ENCODE measurements at places on chromosomes 16 and 17.

DNA sequence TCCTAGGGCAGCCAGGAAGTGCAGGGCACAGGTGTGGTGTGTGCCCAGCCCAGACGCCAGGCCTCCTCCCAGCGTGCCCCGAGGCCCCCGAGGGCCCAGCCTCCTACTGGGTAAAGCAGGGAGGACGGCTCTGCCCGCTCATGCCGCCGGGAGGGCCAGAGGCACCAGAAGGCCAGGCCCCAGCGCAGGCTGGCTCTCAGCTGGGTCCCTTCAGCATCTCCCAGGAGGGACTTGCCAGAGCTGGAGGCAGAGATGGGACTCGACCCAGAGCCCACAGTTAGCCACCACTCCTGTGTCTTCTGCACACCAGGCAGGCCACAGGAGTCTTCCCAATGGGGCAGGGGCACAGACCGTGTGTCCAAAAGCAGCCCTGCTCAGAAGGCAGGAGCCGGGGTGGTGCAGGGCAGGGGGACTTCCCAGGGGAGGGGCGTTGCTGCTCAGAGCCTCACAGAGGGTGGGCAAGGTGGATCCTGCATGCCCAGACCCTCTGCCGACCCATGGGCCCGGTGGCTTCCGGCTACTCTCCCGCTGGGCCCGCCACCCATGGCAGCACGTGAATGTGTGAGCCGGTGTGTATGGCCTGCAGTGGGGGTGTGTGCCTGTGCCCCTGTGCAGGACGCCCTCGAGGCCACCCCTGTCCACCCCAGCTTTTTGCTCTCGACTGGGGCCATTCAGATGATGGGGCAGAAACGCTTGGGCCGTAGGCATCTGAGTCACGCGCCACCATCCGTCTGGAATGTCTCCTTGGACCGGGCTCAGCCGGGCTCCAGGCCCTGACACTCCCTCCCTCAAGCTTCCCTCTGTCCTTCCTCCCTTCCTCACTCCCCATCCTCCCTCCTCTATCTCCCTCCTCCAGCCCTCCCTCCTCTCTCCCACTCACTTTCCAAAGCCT, 5.7 kb upstream of the ZNF469 start:
- DNase-seq, result no peak

DNA sequence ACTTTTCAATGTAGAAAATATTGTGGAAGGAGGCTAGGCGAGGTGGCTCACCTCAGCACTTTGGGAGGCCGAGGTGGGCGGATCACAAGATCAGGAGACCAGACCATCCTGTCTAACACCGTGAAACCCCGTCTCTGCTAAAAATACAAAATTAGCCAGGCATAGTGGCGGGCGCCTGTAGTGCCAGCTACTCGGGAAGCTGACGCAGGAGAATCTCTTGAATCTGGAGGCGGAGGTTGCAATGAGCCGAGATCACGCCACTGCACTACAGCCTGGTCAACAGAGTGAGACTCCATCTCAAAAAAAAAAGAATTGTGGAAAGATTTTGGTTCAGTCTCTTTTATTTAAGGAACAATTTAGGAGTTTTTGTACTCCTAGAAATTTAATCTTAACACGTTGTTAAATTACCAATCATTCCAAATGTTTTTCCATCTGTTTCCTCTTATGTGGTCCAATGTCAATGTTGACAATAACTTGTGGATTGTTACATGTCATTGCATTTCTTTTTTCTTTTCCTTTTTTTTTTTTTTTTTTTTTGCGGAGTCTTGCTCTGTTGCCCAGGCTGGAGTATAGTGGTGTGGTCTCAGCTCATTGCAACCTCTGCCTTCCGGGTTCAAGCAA, 124.6 kb upstream of the HAS3 start:
- DNase-seq, result no peak

DNA sequence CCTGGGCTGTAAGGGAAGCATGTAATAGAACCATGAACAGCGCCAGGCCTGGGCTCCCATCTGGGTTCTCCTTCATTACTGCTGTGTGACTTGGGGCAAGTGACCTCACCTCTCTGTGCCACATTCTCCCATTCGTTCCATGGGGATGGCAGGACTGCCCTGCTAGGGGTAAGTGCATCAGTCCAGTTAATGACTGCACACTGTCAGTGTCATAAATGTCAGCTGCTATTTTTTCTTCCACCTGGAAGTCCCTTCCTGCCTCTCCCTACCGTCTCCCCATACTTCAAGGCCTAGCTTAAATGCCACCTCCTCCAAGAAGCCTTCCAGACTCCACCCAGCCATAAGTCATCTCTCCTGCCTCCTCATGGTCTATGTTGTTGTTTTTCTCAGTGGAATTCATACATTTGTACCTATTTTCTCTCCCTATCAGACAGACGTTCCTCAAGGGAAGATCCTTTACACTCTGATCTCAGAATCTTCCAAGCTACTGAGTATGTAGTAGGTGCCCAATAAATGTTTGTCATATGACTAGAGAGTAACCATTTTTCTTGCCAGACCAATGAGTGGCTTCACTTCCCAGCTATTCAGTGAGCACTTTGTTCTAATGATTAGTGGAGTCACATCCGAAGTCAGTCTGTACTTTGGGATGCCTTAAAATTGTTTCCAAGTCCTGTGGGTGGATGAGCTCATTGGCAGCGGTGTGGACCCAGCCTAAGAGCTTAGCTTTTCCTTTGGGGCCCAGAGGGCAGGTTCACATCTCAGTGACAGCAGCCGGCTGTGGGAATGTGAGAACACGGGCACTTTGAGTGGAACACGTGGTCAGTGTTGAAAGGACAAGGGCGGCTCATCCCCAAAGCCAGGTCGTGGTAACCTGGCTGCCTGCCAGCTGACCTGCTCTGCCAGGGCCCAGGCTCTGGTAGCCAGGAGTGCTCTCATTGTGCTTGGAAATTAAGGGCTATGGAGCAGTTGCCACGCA, 147.5 kb upstream of the GSE1 start:
- no peak for DNase-seq

DNA sequence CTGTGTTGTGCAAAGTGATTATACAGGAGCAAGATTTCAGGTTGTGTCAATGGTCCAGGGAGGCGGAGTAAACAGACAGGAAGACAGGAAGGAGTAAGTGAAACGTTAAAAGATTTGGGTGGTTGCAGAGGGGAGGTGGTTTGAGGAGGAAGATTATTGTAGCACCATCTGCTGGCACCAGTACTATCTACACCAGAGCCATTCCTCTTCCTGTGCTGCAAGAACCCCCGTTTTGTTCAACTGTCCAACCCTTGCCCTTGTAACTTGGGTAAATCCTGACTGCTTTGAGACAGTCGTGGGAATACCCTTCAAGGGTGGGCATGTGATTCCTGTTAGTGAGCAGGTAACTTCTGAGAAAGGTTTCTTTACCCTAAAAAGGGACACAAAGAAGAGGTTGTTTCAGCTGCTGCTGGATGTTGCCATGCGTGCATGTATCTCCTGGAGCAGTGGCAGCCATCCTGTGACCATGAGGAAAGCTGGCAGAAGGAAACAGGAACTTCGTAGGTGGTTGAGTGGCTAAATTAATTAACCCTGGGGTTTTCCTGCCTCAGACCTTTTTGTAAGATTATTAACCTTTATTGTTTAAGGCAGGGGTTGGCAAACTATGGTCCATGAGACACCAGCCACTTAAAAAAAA, 124.1 kb downstream of the PRKCA start:
- no peak for DNase-seq

DNA sequence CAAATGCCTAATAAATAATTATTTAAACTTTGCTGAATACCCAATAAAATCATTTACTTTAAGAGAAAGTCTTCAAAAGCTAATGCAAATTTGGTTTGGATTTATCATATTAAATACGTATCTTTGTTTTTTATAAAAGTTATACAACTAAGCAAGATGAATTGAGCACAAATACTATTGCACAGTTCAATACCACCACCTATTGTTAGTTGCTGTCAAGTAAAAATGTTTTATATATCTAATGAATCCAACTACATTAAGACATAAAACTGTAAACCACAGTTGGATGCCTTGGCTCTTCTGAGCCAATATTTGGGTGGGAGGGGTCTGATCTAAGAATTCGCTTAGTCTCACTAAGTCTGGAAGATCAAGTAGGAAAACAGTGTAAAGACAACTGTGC, 7.7 kb downstream of the FBXL20 start:
- DNase-seq, result peak; percentile 21

GRCh38 chr17:64193561-64193960, 63.6 kb upstream of the ERN1 start:
- DNase-seq, result no peak

- no peak for DNase-seq
Observed at GRCh38 chr16:68275611-68276191, 11.4 kb downstream of the SLC7A6 start.

DNA sequence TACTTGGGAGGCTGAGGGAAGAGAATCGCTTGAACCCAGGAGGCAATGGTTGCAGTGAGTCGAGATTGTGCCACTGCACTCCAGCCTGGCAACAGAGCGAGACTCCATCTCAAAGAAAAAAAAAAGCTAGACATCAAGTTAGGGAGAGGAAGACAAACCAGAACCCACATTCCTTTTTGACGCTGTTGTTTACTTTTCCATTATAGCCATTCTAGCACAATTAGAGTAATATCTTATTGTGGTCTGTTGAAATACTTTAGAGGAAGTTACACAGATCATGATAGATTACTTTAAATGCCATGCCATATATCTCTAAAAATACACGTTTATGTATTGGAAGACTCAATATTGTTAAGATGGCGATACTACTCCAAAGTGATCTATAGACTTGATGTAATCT, 16.5 kb upstream of the ABCC1 start:
- no peak for DNase-seq

- DNase-seq, result no peak
Observed at GRCh38 chr17:58335061-58335731, 6.6 kb upstream of the TSPOAP1 start.

- DNase-seq, result no peak
Observed at GRCh38 chr16:49537924-49538459, 164.4 kb downstream of the C16orf78 start.

- DNase-seq, result no peak
Observed at GRCh38 chr17:70286391-70286790, 117.1 kb downstream of the KCNJ2 start.

- no peak for DNase-seq
Observed at GRCh38 chr17:43344685-43345084, 54.1 kb upstream of the ARL4D start.

DNA sequence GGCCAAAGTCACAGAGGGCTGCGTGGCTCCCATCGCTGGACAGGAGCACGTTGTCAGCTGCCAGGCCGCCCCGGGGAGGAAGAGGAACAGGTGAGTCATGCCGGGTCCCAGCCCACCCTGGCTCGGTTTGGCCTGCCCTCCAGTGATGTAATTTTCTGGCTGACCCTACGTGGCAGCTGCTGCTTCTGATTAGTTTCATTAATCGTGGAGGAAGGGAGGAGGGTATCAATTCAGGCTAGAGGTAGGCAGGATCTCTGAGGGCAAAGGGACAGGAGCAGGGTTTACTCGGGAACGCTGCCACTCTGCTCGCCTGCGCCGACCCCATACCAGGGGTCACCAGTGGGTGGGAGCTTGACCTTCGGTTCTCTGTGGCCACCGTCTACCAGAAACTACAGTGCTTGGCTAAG, 11.7 kb upstream of the SPATA32 start:
- no peak for DNase-seq

GRCh38 chr17:49842846-49843245, 5.0 kb downstream of the TAC4 start:
- DNase-seq, result no peak

DNA sequence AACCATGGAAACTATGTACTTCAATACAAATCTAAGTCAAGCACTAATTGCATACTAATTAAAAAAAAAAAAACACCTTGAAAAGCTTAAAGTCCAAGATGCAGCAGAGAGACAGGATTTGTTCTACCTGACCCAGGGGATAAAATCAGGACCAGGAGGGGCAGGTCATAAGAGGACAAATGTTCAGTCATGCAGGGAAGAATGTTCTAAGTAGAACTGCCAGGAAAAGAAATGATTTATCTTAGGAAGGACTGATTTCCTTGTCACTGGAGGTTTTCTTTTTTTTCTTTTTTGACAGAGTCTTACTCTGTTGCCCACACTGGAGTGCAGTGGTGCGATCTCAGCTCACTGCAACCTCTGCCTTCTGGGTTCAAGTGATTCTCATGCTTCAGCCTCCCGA, 9.1 kb upstream of the GHDC start:
- DNase-seq, result no peak

DNA sequence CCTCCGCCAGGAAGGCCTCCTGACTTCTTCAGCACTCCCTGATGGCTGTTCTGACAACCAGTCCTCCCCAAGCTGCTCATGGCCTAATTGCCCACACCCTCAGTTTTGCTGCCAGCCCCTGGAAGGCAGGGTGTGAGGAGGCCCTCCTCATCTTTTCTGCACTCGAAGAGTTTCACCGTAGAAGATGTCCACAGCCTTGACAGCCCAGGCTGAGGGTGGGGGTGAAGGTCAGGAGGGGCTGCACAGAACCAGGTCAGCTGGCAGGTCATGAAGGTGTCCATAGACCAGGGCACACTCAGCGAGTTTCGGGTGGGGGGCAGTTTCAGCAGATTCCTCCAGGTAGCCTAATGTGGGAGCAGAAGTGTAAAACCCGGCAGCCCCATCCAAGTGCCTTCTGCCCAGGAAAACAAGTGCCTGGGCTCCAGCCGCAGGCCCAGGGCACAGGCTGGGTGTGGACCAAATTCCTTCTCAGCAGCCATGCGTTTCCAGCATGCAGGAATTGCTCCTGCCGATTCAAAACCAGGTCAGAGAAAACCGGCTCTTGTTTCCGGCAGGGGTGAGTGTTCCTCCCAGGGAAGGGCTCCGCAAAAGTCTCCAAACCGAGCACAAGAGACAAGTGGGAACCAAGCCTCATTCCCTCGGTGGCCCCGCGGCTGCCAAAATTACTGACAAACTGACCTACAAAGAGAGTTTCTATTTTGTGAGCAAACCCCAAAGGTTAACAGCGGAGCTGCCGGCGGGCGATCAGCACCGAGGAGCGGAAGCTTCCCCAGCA, 228.8 kb downstream of the C16orf78 start:
- no peak for DNase-seq

DNA sequence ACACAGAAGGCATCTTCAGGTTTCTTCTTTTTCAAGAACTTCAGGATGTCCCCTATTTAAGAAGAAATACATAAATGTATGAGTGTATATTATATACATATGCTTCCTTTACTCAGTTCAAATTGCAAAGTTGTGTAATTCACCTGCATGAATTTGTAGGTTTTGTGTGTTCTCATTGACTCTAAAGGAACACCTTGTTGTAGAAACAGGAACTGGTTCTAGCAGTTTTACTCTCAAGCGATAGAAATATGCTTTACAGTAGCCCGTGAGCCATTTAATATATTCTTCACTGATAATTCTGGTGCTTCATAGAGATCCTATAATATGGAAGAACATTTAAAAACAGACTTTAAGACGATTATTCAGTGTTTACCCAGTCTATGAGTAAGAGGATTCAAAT, 53.3 kb upstream of the LRRC37A3 start:
- DNase-seq, result no peak

DNA sequence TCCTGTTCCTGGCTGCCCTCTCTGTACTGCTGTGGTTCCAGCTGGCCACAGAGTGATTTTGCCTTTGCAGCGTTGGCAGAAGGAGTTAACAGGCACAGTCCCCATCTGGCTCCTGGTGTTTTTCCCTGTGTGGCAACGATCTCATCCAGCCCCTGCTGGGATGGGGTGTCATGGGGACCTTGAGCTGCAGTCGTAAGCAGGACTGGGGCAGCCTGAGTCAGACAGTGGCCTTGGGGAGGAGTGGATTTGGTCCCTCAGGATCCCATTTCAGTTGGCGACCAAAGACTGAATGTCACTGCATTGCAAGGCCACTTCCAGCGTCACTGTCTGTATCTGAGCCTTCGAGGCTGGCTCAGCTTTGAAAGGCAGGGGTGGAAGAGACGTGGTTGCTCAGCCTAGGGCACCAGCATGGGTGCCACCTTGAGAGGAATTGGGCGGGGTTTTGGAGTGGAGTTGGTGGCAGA, 11.9 kb downstream of the TMEM94 start:
- no peak for DNase-seq

GRCh38 chr17:47720754-47721533, 12.1 kb upstream of the TBX21 start:
- DNase-seq, result no peak

GRCh38 chr16:8677481-8677880, 3.1 kb downstream of the ABAT start:
- no peak for DNase-seq

Measured in hindlimb muscle (tissue), 1 donor.